ENCODE measurements at places on chromosomes 12 and 14. TPM values are rescaled to one million over a fixed set of nuclear protein-coding genes. Genes with fewer than 3 reads are reported as not detected.

Gene KLHDC2
- total RNA-seq: 33.8 TPM

Gene SLC10A1
- not detected for total RNA-seq

Gene PLBD1
- 3.8 TPM for total RNA-seq

Gene SLC25A47
- not detected for total RNA-seq

Gene LDHB
- total RNA-seq: 1,511 TPM

Gene ZCCHC8
- total RNA-seq: 23.1 TPM

Gene ANO4
- total RNA-seq: 0.11 TPM

Gene PRH2
- not detected for total RNA-seq

Gene FLRT2
- total RNA-seq: 2.2 TPM

Gene ACOT6
- not detected for total RNA-seq

Gene CISTR
- total RNA-seq: not detected

Gene TMEM52B
- 0.13 TPM for total RNA-seq

Gene GDF3
- not detected for total RNA-seq

Gene FAM222A
- 3.8 TPM for total RNA-seq

Gene MYH6
- total RNA-seq: not detected

Gene LMO3
- not detected for total RNA-seq

Gene LRRC43
- 0.27 TPM for total RNA-seq

Gene PEX5
- 31.8 TPM for total RNA-seq

Gene KRT82
- not detected for total RNA-seq

Gene SLC35E3
- total RNA-seq: 16.1 TPM

Gene BIN2
- 0.13 TPM for total RNA-seq

Gene OR10G2
- not detected for total RNA-seq

Gene PDE6H
- not detected for total RNA-seq

Gene GUCY2C
- not detected for total RNA-seq

Gene IFNG
- total RNA-seq: not detected

Gene TTC7B
- total RNA-seq: 21.7 TPM

Gene MMP19
- 0.13 TPM for total RNA-seq

Gene PPFIA2
- total RNA-seq: 0.55 TPM

Gene RTL1
- total RNA-seq: 0.32 TPM

Gene MANSC1
- 4.3 TPM for total RNA-seq

Gene CCDC177
- not detected for total RNA-seq

Gene RFC5
- total RNA-seq: 43.6 TPM

Gene C12orf54
- not detected for total RNA-seq

Gene SERPINA9
- not detected for total RNA-seq

Gene AQP6
- not detected for total RNA-seq

Gene SPX
- 2.3 TPM for total RNA-seq

Gene FOXG1
- total RNA-seq: 0.17 TPM

Gene ATXN3
- total RNA-seq: 40.5 TPM

Gene ACSS3
- not detected for total RNA-seq

Gene OAS1
- total RNA-seq: 92.2 TPM

Gene PRR13
- 387 TPM for total RNA-seq

Gene LRRC10
- total RNA-seq: not detected

Gene IFNG-AS1
- total RNA-seq: not detected

Gene NANOG
- total RNA-seq: not detected

Gene ENDOU
- total RNA-seq: not detected

Gene KCNC2
- not detected for total RNA-seq

Gene PLA2G1B
- not detected for total RNA-seq

Gene ISCU
- 95.4 TPM for total RNA-seq

Gene RNASE1
- total RNA-seq: not detected

Gene LGR5
- not detected for total RNA-seq

Gene TAS2R31
- total RNA-seq: 0.16 TPM

Gene PROX2
- total RNA-seq: not detected

Gene TBX5
- total RNA-seq: not detected

Gene OAS2
- 0.15 TPM for total RNA-seq

Gene C12orf50
- not detected for total RNA-seq

Gene ACACB
- total RNA-seq: 7.2 TPM
